ENCODE measurements at places on chromosomes 1 and 21. TPM values are rescaled to one million over a fixed set of nuclear protein-coding genes. Genes with fewer than 3 reads are reported as not detected.

Gene IL12RB2
- total RNA-seq, result 0.29 TPM

Gene EFNA4
- total RNA-seq, result 5.8 TPM

DNA sequence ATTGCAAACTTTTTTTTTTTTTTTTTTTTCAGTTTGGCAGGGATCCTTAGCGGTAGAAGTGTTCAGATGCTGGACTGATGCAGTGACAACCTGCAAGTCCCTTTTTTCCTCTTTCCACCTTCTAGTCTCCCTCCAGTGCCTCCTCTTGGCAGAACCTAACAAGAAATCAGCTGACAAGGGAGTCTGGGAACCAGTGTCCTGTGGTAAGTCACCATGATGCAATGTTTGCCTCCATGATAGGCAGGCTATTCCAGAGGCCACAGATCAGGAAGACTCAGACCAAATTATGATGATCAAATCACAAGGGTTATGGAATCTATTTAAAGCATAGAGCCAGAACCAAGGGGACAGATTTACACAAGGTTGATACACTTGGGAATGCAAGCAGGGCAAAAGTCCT lies 3.0 kb upstream of the CD34 start:
- H3K27me3 ChIP-seq, result peaks cover 18% of the 10 kb centered on the region
- no peaks in the 10 kb centered on the region for H3K36me3 ChIP-seq
- DNase-seq, result no peak

Gene SLC35F3
- total RNA-seq, result not detected
